Thoracic aorta (tissue), 2 donors: ENCODE measurements at places on chromosomes 13 and 19. TPM values are rescaled to one million over a fixed set of nuclear protein-coding genes. Genes with fewer than 3 reads are reported as not detected.
A peak's percentile ranks its signal among the peaks of the same experiment; 100 is the strongest.

GRCh38 chr19:14779151-14779550 is 791 bp upstream of the ADGRE2 start:
- H3K27me3 ChIP-seq: no peaks in the 10 kb centered on the region
- no peaks in the 10 kb centered on the region for H3K4me1 ChIP-seq
- DNase-seq: no peak

DNA sequence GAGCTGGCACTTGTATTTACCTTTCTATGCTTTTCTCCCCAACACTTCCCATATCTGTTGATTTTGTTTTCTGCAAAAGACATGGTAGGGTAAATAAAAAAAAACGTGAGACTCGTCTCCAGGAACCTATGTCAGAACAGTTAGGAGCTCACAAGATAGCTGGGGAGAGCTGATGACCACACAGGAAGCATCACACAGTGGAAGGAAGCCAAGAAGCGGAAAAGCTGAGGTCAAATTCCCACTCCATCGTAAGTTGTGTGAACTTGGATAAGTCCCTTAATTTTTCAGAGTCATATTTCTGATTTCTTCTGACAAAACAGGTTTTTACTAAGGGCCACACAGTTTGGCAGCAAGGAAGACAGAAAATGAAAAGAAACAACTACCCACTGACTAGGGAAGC is 199.6 kb downstream of the KLF5 start:
- no peaks in the 10 kb centered on the region for H3K36me3 ChIP-seq
- DNase-seq: no peak
- no peaks in the 10 kb centered on the region for H3K27me3 ChIP-seq
- H3K27ac ChIP-seq: no peak overlapping the region
- H3K4me3 ChIP-seq: no peak overlapping the region
- H3K4me1 ChIP-seq: no peaks in the 10 kb centered on the region

Gene PIN1
- total RNA-seq: 76.5 TPM

DNA sequence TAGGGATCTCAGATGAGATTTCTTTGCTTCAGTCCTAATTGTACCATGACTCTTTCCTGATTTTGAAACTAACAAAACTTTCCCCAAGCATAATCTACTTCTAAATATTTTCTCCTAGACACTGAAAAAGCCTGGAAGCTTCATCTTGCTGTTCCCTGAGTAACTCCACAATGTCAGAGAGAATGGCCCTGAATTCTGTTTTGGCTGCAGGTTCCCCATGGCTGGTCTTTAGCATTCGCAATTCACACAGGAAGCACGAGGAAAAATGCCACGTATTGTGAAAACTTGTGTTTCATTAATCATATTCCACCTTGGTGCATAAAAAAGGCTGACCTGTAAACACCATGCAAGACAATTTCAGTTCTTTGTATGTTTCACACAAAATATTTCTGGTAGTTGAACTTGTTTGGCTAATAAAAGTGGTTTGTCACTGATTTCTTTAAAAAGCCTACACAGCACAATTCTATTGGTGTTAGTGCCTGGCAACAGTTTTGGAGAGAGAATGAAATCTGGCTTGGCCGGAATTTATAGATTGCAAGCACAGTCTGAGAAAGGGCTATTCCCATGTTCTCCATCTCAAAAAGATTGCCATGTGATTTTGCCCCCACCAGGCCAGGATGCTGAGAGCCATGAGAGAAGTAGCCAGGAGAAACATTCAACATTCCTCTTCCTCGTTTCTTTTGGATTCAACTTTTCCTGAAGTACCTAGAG is 367.1 kb downstream of the NDFIP2 start:
- H3K4me1 ChIP-seq: no peaks in the 10 kb centered on the region
- H3K27ac ChIP-seq: no peak overlapping the region
- DNase-seq: no peak
- no peaks in the 10 kb centered on the region for H3K36me3 ChIP-seq
- H3K27me3 ChIP-seq: no peaks in the 10 kb centered on the region

Gene EFNA2
- not detected for total RNA-seq

DNA sequence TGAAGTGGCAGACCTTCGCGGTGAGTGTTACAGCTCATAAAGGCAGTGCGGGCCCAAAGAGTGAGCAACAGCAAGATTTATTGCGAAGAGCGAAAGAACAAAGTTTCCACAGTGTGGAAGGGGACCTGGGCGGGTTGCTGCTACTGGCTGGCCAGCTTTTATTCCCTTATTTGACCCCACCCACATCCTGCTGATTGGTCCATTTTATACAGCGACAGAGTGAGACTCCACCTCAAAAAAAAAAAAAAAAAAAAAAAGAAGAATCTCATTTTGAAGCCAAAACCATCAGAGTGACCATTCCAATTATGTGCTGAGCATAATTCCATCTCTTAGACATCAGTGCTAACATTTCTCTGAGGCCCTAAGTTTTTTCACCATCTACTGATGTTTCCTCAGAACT is 1.9 kb upstream of the ZNF552 start:
- no peak overlapping the region for H3K27ac ChIP-seq
- no peak overlapping the region for H3K4me3 ChIP-seq
- no peaks in the 10 kb centered on the region for H3K27me3 ChIP-seq
- no peak for DNase-seq
- peaks cover 17% of the 10 kb centered on the region for H3K4me1 ChIP-seq

GRCh38 chr13:52405369-52405766 is 604 bp downstream of the THSD1 start:
- H3K4me1 ChIP-seq: peaks cover 16% of the 10 kb centered on the region
- DNase-seq: no peak
- peak overlapping the region; percentile 76 for H3K4me3 ChIP-seq
- H3K36me3 ChIP-seq: peaks cover 2% of the 10 kb centered on the region

GRCh38 chr13:67086260-67086659 is 143.9 kb downstream of the PCDH9 start:
- peaks cover 5% of the 10 kb centered on the region for H3K4me1 ChIP-seq
- no peaks in the 10 kb centered on the region for H3K36me3 ChIP-seq
- DNase-seq: no peak
- no peak overlapping the region for H3K4me3 ChIP-seq
- no peak overlapping the region for H3K27ac ChIP-seq

Gene TMEM190
- total RNA-seq: not detected
